ENCODE measurements at places on chromosomes 6 and 20.

GRCh38 chr6:136073216-136073615 is 176.9 kb downstream of the MTFR2 start:
- DNase-seq, result no peak

DNA sequence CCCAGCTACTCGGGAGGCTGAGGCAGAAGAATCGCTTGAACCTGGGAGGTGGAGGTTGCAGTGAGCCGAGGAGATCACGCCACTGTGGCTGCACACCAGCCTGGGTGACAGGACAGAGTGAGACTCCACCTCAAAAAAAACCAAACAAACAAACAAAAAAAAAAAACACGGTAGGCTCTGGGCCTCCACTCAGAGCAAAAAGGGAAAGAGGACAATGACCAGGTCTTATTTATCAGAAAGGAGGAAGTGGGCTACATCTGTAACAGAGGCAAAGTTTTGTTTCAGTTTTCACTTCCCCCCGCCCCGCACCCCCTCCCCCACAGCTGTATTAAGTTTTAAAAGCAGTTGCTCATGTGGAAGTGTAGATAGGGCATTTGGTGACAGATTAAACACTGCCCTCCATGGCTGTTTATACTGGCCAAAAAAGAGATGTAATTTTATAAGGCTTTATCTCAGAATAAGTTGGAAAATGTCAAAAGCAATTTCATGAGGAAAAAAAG is 114.6 kb downstream of the RCAN2 start:
- DNase-seq, result no peak

DNA sequence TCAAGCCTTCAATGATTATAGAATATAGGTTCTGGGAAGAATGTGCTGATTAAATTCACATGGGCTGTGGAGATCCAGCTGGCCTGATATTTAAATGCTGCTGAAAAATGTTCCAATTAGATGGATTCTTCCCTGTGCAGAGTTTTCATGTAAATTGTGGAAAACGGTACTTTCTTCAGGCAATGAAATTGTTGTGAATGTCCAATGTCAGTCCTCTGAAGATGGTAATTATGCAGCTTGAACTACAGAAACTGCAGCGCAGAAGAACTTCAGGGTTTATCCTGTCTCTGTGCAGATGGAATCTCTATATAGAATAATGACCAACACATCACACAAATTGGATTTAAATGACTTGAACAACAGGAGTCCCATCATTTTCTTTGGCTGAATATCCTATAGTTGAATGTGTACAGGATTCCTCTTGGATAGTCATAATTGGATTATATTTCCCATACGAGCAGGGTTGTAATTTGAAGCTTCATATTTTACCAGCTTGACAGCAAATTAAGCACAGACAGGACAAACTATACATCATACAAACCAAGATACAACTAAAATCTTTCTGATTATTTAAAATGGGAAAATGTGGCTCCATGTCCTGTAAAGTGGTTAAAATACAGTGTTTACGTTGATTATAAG is 82.3 kb downstream of the CAP2 start:
- no peak for DNase-seq

DNA sequence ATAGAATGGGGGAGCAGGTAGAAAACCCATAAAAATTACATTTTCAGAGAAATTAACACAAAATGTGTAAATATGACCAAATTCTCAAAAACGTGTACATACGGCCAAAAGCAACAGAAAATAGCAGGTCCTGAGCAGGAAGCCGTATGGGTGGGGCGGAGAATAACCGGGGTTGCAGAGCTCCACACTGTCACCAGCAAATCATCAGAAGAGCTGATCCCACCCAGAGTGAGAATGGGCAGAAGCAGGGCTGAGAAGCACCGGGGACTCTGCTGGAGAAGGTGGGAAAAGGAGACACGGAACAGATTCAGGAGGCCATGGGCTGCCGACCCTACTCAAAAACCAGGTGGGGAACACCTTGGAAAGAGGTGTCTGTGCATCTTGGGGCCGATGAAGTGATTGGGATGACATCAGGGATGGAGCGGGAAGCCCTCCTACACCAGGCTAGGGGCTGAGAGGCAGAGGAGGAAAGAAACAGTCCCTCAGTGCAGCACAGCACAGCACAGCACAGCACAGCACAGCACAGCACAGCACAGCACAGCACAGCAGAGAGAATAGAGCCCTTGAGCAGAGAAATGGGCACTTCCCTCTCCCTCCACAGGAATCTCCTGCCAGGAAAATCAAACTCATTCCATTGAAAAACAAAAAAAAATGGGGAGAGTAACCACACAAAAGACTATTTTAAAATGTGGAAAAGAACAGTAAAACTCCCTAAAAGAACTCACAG is 22.3 kb downstream of the STX7 start:
- no peak for DNase-seq

DNA sequence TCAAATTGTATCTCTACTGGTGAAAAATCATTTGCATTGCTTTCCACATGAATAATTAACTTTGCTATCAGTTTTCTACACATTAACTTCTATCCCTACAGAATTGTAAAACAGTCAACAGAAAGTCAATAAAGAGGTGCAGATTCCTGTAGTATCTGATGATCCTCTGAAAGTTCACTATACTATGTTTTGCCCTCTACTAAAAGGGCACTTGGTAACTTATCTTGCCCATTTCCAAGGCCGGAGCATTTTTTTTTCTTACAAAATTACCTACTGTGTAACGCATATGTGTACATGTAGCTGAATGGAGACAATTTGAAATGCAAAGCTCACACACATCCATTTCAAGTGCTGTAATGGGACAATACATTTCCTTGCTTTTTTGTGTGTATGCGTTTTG is 9.6 kb upstream of the SPTLC3 start:
- DNase-seq, result no peak

- no peak for DNase-seq
These were observed 3.1 kb upstream of the CLDN20 start for GRCh38 chr6:155260686-155261085.

- DNase-seq, result peak; percentile 64
These were observed 120.2 kb downstream of the MBOAT1 start for GRCh38 chr6:20092071-20092566.

GRCh38 chr20:13119583-13119982 is 101.5 kb upstream of the ISM1 start:
- DNase-seq, result peak; percentile 66

DNA sequence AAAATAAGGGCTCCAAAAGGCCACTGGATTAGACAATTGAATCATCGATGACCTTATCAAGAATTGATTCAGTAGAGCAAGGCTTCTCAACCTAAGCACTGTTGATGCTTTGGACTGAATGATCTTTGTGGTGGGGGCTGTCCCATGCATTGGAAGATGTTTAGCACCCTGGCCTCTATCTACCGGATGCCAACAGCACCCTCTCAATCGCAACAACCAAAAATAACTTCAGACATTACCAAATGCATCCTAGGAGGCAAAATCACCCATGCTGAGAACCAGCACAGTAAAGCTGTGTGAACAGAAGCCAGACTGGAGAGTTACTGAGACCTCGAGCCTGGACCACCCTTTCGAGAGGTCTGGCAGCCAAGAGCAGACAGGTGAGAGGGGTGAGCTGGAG is 67.5 kb downstream of the TBC1D7 start:
- DNase-seq, result no peak

GRCh38 chr6:47524136-47524845 is 46.7 kb downstream of the CD2AP start:
- no peak for DNase-seq

- no peak for DNase-seq
These were observed 75.0 kb downstream of the PTPN1 start for GRCh38 chr20:50585214-50585613.

GRCh38 chr6:26597389-26597766 is 625 bp downstream of the ABT1 start:
- no peak for DNase-seq

DNA sequence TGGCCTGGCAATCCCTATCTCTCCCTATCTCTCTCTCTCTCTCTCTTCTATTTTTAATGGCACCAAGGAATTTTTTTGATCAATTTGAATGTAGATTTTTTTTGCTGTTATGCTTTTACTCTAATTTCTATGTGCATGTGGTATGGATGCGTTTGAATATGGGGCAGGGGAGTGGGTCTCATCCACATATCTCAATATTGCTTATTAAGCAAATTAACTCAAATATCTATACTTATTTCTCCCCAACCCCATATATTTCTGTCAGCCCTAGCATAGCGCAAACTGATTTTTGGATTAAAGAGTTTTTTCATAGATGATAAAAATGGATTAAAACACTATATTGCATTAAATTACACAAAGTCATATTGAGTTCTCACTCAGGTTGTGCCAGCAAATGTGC is 210.2 kb downstream of the KHDRBS2 start:
- DNase-seq, result no peak

GRCh38 chr6:84707171-84707570 is 57.2 kb downstream of the TBX18 start:
- DNase-seq, result no peak

DNA sequence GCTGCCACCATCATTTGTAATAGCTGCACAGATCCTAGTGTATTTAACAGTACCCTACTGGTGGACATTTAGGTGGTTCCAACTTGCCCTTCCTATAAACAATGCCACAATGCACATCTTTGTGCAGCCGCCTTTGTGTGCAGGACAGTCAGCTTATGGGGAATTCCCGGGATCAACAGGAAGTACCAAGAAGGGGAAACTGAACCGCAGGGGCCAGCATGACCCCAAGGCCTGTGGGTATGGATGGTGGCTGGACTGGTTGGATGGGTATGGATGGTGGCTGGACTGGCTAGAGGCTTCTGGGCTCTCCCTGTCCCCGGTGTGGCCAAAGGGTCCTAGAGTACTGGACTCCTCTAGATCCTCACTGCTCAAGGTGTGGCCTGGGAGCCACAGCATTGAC is 46.7 kb downstream of the CEBPB start:
- no peak for DNase-seq

DNA sequence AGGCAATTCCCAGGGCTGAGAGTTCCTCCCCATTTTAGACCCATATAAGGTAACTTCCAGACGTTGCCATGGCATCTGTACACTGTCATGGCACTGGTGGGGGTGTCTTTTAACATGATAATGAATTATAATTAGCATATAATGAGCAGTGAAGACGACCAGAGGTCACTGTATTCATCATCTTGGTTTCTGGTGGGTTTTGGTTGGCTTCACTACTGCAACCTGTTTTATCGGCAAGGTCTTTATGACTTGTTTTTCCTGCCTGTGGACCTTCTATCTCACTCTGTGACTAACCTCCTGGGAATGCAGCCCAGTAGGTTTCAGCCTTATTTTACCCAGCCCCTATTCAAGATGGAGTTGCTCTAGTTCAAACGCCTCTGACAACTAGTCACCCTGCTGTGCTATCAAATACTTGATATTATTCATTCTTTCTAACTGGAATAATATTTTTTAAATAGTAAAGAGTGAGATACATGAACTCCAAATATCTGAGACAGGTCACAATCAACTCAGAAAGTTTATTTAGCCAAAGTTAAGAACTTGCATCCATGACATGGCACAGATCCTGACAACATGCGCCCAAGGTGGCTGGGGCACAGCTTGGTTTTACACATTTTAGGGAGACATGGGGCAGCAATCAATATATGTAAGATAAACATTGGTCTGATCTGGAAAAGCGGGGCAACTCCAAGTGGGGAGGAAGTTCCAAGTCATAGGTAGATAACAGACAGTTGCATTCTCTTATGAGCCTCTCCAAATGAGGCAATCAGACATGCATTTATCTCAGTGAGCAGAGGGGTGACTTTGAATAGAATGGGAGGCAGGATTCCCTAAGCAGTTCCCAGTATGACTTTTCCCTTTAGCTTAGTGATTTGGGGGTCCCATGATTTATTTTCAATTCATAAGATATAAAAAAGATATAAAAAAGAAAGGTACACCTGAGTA is 1.2 kb upstream of the UFL1 start:
- DNase-seq, result no peak

DNA sequence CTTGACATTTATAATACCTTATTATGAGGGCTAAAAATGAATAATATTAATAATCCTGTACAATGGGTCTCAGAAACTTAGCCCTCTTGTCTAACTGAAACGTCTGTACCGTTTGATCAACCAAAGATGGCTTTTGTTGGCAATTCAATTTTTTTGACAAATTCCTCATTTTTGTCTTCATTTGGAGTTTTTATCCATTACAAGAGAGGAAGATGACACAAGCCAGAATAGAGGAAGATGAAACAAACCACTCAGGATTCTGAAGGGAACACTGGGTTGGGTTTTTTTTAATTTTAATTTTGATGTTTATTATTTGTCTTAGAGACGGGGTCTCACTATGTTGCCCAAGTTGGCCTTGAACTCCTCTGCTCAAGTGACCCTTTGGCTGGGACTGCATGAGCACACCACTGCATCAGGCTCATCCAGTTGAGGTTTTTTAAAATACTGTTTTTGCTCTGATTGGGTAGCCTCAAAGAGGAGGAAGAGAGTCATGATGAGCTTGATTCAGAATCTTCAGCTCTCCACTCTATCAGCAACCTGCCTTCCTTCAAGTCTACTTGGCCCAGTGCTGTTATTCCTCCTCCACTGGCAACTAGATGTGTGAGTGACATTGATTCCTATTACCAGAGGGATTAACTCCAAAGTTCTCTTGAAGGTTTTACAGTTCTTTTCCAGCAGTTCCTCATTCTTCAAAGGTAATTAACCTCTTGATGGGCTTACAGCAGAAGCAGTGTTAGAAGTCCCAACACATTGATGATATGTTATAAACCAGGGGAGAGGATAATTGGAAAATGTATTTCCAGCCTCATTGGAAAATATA is 71.3 kb downstream of the ATXN1 start:
- no peak for DNase-seq

DNA sequence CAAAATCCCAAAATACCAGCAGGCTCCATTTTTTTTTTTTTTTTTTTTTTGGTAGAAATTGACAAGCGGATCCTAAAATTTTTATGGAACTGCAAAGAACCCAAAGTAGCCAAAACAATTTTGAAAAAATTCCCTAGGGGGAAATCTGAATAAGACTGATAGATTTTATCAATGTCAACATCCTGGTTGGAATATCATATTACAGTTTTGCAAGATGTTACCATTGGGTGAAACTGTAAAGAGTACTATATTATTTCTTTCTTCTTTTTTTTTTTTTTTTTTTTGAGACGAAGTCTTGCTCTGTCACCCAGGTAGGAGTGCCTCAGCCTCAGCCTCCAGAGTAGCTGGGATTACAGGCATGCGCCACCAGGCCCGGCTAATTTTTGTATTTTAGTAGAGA is 29.4 kb upstream of the BEND3 start:
- DNase-seq, result no peak

- no peak for DNase-seq
These were observed 584 bp downstream of the VPS52 start for GRCh38 chr6:33271117-33271467.

Measured in NCI-H774 (cell line).